ENCODE measurements at places on chromosomes 2 and 18.
A peak's percentile ranks its signal among the peaks of the same experiment; 100 is the strongest.

- no peak for DNase-seq
Measured at GRCh38 chr2:155125585-155126230, 427.2 kb downstream of the KCNJ3 start.

DNA sequence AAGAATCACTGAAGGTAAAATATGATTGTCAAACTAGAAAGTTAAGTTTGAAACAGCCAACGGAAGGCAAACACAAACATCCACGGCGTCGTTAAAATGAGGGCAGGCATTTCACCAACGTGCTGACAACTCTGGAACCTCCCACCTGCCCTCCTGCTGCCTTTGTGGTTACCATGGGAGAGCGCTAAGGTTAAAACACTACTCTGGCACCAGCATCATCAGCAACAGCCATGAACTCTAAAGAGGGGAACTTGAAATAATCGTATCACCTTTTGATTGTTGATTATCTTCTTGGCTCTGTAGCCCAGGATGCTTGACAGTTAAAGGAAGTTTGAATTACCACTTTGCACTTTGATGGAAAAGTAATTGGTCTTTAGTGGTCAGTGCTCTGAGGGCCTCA is 34.7 kb downstream of the CYB5A start:
- DNase-seq, result no peak

DNA sequence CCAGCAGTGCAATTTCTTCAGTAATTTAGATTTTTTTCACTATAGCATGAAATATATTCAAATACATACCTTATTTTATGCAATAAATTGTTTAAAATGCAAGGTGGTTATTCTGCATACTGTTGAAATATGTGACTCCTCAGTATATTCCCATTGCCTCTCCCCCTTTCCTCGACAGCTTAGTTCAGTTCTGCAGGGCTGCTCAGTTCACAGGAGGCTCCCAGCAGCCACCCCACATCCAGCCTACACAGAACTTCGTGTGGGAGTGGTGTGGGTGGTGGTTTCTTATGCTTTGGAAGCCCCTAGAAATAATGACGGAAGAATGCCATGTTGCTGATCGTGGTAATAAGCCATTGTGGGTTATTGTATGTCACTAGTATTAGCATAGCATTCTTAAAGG is 79.7 kb downstream of the FAM210A start:
- DNase-seq, result no peak

DNA sequence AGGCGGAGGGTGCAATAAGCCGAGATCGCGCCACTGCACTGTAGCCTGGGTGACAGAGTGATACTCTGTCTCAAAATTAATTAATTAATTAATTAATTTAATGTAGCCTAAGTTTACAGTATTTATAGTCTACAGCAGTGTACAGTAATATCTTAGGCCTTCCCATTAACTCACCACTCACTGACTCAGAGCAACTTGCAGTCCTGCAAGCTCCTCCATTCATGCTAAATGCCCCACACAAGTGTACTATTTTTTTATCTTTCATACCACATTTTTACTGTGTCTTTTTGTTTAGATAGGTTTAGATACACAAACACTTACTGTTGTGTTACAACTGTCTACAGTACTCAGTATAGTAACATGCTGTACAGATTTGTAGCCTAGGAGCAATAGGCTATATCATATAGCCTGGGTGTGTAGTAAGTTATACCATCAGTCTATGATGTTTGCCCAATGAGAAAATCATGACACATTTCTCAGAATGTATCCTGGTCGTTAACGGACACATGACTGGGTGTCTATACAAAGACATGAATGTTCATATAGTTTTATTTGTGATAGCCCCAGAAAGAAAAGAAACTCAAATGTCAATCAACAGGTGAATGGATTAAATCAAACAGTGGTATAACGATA is 15.8 kb upstream of the RNU2-63P start:
- DNase-seq, result no peak

- DNase-seq, result no peak
Measured at GRCh38 chr2:225510796-225511195, 111.3 kb downstream of the NYAP2 start.

- no peak for DNase-seq
Measured at GRCh38 chr2:21392649-21393048, 268.9 kb downstream of the TDRD15 start.

- DNase-seq, result no peak
Measured at GRCh38 chr2:162022290-162022945, 51.6 kb downstream of the DPP4 start.

DNA sequence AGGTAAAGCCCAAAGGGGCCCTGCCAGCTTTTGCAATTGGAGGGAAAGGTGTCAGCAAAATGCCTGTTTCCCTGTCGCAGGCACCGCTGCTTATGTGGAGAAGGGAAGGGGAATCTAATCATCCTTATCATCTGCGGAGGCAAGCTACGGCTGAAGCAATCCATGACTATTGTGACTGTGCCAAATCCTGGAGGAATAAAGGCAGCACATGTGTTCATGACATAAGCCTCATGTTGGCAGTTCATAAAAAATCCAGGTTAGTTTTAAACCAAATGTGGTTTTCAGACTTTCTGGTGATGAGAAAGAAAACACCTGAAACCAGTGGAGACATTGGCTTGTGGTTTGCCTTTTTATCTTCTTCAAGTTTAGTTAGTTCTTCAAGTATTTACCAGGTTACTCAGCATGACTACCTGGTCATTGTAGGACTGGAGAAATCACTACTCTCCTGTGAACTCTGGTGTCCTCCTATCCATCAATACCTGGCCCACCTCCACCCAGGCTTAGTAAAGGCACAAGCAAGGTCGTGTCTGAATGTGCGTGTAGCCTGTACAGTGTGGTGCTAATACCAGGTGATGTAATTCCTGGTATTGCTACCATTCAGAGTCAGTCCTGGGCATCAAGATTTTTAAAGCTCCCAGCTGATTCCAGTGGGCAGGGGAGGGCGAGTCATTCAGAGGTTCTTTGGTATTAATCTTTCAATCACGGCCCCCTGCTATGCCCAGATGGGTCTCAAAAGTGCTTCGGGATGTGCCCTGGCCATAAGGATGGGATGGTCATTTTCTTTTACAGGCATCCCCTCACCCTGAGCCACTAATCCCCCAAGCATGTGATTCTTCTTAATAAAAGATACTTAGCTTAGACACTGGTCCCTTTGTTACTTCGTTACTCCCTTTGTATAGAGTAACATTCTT is 96.8 kb downstream of the TGFA start:
- DNase-seq, result no peak

DNA sequence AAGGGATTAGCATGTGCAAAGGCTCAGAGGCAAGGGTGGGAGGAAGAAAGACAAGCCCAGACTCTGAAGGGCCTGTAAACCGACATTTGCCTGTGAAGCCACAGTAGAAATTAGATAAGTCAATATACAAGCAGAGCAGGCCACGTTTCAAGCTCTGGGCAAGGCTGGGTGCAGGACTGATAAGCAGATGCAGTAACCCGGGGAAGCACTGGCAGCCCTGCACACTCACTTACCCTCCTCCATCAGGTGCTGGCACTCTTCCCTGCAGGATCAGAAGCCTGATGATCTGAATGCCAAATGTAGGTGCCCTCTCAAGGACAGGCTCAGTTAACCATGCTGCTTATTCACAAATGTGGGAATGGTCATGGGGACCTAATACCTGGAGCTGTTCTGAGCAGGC is 46.3 kb upstream of the RAB12 start:
- DNase-seq, result no peak

- peak; percentile 48 for DNase-seq
Measured at GRCh38 chr2:17912266-17912691, 33.8 kb downstream of the KCNS3 start.

GRCh38 chr2:67752969-67753368 is 309.8 kb downstream of the C1D start:
- no peak for DNase-seq

GRCh38 chr18:25164211-25164847 is 187.6 kb downstream of the ZNF521 start:
- no peak for DNase-seq

GRCh38 chr2:129606496-129607270 is 372.8 kb upstream of the RAB6C start:
- DNase-seq, result no peak

GRCh38 chr2:161177969-161178368 is 17.7 kb downstream of the TANK start:
- DNase-seq, result no peak

DNA sequence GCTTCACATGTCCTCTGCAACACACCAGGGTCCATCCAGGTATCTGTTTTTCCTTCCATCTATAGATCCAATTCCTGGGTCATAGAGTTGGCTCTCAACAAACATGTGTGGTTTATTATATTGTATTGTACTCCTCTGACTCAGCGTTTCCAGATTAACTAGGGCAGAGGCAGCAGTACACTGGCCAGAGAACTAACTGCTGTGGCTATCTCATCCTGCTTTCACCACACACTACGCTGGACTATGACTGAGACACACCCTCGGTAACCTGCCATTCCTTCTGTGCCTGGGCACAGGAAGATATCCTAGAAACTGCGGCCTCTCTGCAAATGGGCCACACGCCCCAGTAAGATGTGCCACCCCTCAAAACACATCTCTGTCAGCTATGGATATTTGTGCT is 159.8 kb upstream of the STK17B start:
- no peak for DNase-seq

DNA sequence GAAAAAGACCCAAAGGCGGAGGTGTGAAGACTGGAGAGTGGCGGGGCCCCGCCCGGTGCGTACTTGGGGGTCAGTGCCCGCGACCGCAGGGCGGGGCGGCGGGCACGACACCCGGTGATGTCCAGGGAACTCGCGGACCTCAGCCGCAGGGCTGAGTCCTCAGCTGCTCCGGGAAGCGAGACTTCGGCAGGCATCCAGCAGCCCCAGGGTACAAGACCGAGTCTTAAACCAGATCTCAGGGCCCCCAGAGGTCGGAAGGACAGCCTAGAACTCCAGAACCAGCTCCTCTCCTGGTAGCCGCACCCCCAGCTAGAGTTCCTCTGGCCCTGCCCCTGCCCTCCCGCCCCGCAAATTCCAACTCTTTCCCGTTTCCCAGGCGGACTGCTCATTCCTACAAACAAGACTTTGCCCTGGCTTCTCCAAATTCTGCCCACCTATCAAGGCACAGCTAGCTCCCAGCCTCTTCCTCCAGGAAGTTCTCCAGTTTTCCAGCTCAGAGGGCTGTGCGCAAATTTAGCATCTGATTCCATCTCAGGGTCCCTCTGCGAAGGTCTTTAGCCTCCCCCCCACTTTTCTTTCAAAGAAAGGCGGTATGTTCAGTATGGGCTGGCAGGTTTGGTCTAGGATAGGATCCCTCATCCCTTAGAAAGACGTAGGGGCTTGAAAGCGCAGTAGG is 26.0 kb upstream of the NOTO start:
- peak; percentile 53 for DNase-seq

GRCh38 chr2:235160281-235160810 is 208.5 kb downstream of the SH3BP4 start:
- no peak for DNase-seq

DNA sequence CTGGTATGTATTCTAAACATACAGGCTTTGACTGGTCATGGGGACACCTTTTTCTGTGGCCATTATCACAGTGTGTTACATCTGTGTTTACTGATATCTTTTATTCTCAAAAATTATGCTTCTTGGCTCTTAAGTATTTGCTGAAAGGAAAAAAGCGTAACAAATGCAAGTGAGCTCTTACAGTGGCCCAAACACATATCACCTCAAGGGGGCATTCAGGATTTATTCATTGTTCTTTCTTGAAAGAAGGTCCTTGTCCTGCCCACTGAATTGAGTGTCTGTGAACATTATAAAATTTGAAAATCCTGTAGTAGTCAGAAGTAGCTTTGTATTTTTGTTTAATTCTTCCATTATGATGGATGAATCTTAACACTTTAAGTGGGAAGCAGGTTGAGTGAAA is 454.5 kb downstream of the XIRP2 start:
- no peak for DNase-seq

DNA sequence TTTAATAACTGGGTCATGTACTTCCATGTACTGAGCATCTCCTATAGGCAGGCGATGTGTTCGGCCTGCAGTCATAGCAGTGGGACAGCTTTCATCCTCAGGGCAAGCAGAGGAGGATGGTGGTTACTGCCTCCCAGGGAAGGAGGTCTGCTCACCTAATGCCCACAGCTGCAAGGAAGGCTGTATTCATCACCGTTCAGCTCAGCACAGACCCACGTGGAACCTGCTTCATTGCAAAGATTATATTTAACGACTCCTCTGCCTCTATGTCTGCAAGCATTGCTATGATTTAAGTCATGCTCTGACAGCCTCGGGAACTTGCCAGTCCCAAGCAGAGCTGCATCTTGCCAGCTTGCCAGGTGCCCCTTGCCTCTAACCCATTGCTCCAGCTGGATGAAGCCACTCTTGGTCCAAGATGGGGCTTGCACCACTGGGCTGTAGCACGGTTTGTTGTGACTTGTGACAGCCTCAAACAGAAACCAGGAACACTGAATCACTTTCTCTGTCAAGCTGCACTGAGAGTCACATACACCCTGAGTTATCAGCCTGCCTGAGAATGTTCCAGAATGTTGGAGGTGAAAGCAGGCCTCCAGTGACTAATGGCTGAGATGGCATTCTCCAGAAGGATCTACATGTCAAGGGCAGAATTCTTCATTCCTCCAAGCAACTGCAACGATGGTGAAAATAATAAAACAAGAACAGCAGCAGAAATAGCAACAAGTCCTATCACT is 651.1 kb upstream of the ID2 start:
- DNase-seq, result no peak

DNA sequence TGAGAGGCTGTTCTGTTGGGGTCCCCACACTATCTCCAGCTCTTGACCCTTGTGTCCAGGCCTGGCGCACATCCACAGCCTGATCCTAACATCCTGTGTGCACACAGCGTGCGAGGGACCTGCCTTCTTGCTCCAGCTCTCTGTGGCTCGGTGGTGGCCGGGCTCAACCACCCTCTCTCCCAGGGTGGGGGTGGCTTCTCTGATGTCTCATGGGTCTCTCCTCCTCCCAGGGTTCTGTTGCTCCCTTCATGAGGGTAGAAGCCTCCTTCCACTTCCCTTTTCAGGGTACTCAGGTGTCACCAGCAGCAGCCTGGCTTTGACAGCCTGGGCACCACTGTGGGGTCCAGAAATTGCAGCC is 196.9 kb upstream of the RAB6C start:
- no peak for DNase-seq

- no peak for DNase-seq
Measured at GRCh38 chr2:120550893-120551446, 184.7 kb upstream of the GLI2 start.

- no peak for DNase-seq
Measured at GRCh38 chr2:122101319-122101718, 345.9 kb downstream of the TSN start.

DNA sequence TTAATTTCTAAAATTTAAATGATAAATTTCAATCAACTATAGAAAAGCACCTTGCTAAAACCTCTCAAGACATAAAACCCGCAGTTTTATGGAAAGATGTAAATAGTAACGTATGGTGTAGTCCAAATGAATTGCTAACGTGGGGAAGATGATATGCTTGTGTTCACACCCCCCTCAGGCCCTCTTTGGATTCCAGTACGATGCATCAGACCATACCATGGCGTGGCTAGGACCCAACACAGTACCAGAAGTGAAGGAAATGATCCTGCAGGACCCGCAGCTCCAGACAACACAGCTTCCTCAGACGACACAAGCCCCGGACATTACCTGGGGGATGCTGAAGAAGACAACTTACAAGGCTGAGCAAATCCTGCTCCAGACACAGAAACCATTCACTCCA is 60.1 kb upstream of the DYSF start:
- no peak for DNase-seq
